T-helper 17 cell (primary cell): ENCODE measurements at places on chromosomes 2 and 18. TPM values are rescaled to one million over a fixed set of nuclear protein-coding genes. Genes with fewer than 3 reads are reported as not detected.

DNA sequence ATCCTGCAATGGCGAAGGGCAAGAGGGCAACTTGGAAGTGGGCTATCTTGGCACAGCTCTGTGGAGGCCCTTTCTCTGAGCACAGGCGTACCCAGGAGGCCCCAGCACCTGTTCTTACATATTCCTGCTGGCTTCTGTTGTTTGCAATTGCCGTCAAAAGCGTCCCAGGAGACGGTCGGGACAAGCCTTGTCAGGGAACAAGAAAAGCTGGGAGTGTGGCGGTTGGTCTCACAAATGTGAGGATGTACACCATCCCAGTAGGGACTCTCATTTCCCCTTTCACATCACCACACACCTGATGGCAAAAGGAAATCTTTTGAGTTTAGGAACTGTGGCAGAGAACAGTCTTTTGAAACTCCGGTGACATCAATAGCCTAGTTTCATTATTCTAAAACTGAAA lies 94.7 kb upstream of the EFEMP1 start:
- DNase-seq: no peak

DNA sequence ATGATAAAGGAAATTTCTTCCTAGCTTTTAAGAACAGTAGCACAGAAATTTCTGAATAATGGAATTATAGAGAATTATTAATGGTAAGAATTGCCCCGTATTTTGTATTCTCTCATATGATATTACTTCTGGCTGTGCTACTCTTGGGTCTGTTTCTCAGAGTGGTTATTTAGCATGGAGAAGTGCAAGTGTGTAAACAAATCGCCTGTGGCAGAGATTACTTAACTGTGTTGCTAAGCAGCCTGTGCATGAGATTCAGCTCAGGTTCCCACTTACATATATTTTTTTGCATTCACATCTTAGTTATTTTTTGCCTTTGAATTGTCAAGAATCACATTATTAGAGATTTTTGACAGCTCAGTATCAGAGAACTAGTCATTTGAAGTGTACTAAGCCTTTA lies 80.1 kb upstream of the NFATC1 start:
- DNase-seq: no peak

GRCh38 chr2:136195226-136195625 lies 77.3 kb upstream of the CXCR4 start:
- no peak for DNase-seq

DNA sequence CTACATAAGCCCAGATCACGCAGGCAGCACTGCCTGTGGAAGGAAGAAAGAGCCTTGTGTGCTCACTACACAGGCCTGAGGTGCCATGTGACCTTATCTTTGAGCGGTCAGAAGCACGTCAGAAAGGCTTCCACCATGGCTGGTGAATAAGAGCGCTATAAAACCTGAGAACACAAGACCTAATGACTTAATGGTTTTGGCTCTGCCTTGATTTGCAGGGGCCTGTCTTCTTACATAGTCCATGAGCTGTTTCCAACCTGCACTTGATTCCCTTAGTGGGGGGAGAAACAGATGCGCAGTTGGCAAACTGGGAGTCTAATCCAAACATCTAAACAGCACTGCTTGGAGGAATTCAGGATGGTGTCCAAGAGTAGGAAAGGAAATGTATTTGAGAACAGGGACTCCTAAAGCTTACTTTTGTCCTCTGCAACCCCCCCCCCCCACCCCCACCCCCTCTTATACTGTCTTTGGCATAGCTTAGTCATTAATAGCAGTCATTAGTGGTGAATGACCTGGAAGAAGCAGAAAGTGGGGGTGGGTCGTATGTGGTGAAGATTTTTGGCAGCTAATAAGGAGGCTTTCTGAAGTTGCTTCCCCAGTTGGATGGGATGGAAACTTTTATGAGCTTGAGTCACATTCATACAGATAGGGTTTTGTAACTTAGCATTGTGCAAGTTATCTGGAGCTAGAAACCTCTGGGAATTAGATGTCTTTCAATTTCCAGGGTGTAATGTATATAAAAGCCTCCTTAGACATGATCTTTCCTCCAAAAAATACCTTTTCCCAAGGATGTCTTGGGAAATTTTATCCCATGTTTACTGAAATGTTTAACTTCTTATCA lies 454.1 kb downstream of the MEIS1 start:
- DNase-seq: no peak

- no peak for DNase-seq
Measured at GRCh38 chr18:45951016-45951714, 16.0 kb downstream of the EPG5 start.

DNA sequence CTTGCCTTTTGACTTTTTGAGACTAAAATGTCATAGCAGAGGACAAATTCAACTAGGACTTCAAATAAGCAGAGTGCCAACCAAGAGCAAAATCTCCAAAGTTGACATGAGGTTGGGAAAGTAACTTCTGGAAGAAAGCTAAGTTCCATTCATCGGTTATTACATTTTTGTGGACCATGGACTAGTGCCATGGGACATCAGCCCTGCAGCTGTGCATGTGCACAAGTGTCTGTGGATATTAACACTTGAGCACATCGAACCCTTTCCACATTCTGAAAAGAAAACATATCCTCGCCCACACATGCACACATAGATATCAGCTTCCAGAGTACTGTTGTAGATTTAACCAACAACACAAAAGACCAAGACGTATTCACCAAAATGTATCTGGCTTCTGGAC lies 262.6 kb downstream of the NYAP2 start:
- no peak for DNase-seq

GRCh38 chr2:71191570-71191943 lies 35.3 kb downstream of the PAIP2B start:
- DNase-seq: no peak

DNA sequence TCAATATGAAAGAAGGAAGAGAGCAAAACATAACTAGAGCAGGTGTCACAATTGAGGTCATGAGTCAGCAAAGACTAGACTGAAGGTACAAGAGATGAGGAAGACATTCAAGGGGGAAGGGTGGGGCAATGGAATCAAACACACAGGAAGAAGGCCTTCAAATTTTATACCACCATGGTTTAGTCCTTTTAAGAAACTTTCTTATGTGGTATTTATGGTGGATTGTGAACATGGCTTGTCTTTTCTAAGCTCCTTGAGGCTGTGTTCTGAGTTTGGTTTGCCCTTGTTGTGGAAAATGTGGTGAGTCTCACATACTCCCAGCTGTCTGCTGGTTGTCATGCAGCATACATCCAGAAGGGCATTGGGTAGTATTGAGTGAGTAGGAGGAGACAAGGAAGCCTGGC lies 62.1 kb downstream of the NABP1 start:
- peak; percentile 31 for DNase-seq

- no peak for DNase-seq
Measured at GRCh38 chr18:24539866-24540617, 79.6 kb downstream of the HRH4 start.

- no peak for DNase-seq
Measured at GRCh38 chr2:183063083-183063482, 15.5 kb upstream of the DUSP19 start.

- DNase-seq: no peak
Measured at GRCh38 chr2:165193178-165193777, 10.6 kb downstream of the SCN3A start.

DNA sequence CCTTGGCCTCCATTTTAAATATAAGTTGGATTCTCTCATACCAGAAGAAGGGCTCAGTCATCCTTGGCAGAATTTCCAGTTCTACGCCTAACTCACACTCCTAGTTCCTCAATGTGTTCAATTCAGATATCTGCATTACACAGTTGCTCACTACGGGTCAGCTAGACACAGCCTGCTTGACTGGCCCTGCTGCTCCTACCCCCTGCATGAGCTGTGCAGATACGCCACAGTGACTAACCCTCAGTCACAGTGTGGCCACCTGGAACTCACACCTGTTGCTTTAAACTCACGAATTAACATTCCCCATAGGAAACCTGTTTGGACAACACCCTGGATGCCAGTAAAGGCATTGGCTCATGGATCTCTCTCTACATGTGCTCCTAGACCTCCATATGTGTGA lies 429.6 kb downstream of the NCKAP5 start:
- no peak for DNase-seq

GRCh38 chr2:158998551-158999248 lies 30.3 kb downstream of the TANC1 start:
- DNase-seq: no peak

- DNase-seq: no peak
Measured at GRCh38 chr2:3403587-3404334, 24.3 kb downstream of the TRAPPC12 start.

DNA sequence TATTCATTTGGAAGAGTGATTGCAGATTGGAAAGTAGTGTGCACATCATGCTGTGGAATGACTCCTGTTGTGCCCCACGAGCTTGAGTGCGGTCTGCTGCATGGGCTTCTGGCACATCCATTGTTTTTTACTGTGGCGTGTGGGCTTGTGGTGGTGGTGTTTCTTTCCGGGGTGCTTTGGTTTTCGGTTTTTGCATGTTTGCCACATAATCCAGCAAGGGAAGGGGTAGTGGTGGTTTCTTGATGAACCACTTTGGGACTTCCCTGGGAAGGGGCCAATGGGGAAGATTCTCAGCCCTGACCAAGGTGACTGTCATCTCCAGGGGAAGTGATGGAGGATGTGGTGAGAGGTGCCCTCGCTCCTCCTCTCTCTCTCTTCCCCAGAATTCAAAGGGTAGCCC lies 57.0 kb downstream of the COA5 start:
- DNase-seq: no peak

GRCh38 chr2:207617011-207617671 lies 8.1 kb downstream of the METTL21A start:
- DNase-seq: no peak

- no peak for DNase-seq
Measured at GRCh38 chr18:903701-904100, 970 bp upstream of the ADCYAP1 start.

DNA sequence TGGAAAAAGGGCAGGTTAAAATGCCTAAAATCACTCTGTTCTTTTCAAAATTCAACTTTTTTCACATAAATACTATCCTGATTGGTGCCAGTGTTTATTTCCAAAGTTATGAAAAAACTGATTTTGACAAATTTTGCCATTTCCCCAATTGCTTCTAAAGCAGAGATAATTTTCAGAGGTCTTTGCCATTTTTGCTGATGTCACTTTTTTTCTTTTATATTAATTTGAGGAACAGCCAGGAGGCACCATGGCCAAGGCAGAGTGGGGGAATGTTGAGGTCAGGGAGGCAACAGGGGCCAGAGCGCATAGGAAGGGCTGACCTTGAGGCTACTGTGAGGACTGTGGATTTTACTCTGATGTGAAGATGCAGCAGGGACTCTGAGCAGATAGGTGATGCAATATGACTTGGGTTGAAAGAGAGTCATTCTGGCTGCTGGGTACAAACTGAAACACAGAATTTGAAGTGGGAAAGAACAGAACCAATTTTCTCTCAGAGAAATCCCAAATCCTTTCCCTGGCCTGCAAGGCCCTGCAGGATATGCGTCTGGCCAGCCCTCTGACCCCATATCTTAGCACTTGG lies 75.1 kb upstream of the LDAH start:
- DNase-seq: no peak

GRCh38 chr2:9991221-9991620 lies 39.7 kb downstream of the GRHL1 start:
- DNase-seq: no peak

- DNase-seq: no peak
Measured at GRCh38 chr2:105803773-105804172, 59.1 kb downstream of the NCK2 start.

DNA sequence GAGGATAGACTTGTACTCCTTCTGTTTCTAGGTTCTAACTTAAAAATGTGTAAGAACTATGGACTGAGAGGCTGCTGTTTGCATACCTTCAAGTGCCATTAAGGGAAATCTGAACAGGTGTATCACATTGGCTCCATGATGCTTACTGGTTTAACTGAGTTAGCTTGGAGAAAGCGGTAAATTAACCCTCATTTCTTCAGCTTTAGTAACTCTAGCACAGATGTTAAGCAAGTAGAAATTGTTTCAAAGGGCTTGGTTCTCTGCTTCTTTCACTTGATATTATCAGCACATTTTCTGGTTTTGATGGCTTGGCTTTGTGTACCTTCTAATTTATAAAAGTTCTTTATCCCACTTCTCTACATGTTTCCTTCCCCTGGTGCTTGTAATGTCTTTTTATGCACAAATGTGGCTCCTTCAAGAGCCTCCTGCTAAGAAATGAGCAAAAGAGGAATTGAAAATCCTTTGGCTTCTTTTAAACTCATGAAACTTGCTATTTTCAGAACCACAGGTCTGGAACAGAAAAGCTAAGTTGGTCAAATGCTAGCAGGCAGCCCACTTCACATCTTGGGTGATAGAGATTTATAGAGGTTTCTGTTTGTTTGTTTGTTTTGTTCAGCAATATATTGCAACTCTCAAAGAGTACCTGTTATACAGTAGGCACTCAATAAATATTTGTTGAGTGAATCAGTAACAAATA lies 249.9 kb upstream of the THUMPD2 start:
- no peak for DNase-seq

GRCh38 chr2:217701622-217702021 lies 301.2 kb downstream of the TNS1 start:
- no peak for DNase-seq

- no peak for DNase-seq
Measured at GRCh38 chr18:75863696-75864095, 436.2 kb upstream of the SMIM21 start.

DNA sequence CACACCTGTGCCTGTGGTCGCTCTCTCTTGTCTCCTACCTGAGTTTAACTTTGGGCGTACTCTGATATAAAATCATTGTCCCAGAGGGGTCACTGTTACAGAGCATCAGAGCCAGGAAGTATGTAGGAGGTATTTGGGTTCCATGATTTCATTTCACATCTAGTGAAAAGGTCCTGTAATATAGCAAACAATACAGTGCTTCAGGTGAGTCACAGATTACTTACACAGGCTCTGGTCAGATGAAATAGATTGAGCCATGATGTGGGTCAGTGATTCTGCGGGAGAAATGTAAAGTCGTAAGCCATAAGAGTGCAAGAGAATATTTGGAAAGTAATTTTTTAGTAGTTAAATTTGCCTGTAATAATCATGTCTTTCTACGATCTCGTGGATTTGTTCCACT lies 70.2 kb downstream of the SOCS6 start:
- no peak for DNase-seq

Gene KCNIP3
- total RNA-seq: not detected

Gene TIGD1
- total RNA-seq: 14.6 TPM

Gene FAM237A
- not detected for total RNA-seq

Gene KLHL14
- total RNA-seq: 0.77 TPM

Gene CXCR1
- total RNA-seq: not detected

Gene B3GNT7
- 0.37 TPM for total RNA-seq

Gene ITGB6
- not detected for total RNA-seq

Gene ZNF396
- total RNA-seq: 0.30 TPM

Gene LIMS4
- total RNA-seq: 0.44 TPM

Gene DAW1
- not detected for total RNA-seq
